Testis (tissue), 5 donors: ENCODE measurements at places on chromosomes 7 and 10.

GRCh38 chr10:91694170-91694794 lies 61.4 kb upstream of the PPP1R3C start:
- DNase-seq = peak; percentile 29
- H3K36me3 ChIP-seq = no peaks in the 10 kb centered on the region
- no peak overlapping the region for H3K4me3 ChIP-seq

- DNase-seq = no peak
- no peaks in the 10 kb centered on the region for H3K36me3 ChIP-seq
- H3K27ac ChIP-seq = peak overlapping the region; percentile 86
- no peaks in the 10 kb centered on the region for H3K27me3 ChIP-seq
- peak overlapping the region; percentile 80 for H3K4me3 ChIP-seq
Measured at GRCh38 chr10:86968994-86969355, 693 bp downstream of the ADIRF start.

DNA sequence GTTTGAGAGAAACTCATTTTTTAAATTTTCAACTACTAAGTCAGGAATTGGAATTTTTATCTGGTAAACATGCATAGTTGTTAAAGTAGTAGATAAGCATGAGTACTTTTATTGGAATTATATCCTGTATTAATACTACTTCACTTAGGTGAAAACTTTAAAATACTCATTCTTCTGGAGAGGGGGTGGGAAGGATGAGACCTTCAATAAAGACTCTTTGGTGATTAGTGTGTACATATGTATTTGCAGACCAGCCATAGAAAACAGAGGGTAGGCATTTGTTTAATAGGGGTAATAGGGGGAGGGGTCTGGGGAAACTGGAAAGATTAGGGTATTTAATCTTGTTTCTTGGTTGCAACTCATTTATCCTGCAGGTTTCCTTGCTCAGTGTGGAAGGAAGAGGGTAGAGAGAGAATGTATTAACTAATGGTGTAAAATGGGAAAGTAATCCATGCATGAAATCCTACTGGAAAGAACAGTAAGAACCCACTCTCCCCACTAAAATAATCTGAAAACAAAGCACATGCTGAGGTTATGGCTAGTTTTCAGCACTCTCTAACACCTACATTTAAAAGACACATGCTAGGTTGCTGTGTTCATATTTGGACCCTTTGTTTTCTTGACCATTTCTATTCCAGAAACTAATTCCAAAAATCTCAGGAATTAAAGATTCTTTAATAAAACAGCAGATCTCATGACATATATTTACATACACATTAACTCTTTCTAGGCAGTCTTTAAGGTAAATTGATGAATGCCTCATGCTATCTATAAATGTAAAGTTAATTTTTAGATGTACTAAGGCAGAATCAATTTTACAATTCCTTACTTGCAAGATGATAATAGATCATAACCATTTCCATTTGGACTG lies 6.2 kb upstream of the IGF2BP3 start:
- H3K4me1 ChIP-seq = no peaks in the 10 kb centered on the region
- no peak overlapping the region for H3K4me3 ChIP-seq
- DNase-seq = no peak
- no peak overlapping the region for H3K27ac ChIP-seq

- H3K4me3 ChIP-seq = no peak overlapping the region
- H3K27me3 ChIP-seq = no peaks in the 10 kb centered on the region
- DNase-seq = no peak
- no peaks in the 10 kb centered on the region for H3K36me3 ChIP-seq
Measured at GRCh38 chr10:75287697-75288096, 51.9 kb upstream of the COMTD1 start.

DNA sequence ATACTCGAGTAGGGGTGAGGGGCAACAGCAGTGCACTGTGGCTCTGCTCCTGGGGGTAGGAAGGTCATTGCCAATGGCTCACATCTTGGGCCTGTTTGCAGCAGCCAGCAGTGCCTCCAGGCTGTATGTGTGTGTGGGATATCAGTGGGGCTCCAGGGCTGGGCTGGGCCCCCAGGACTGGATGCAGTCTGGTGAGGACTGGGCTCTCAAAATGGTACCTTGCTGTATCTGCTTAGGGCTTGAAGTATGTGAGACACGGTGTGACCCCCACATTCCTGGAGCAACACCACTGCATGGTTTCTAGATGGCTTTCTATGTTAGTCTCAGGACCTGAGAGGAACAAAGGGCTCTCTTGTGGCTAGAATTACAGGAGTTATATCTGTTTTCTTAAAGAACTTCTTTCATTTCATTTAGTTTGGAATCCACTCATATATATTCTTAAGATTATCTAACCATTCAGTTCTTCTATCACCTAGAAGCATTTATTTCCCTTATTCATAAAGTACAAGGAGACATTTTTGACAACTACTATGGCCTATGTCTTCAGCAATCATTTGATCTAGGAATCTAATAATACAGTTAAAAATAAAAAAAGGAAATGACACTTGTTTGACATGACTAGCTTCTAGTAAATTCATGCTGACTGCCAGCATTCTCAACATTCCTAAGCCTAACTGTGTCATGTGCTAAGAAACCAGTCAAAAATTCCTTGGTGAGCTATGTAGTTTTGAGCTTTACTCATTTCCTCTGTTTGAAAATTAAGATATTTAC lies 443.2 kb upstream of the SEMA3A start:
- no peaks in the 10 kb centered on the region for H3K36me3 ChIP-seq
- no peaks in the 10 kb centered on the region for H3K27me3 ChIP-seq
- no peaks in the 10 kb centered on the region for H3K4me1 ChIP-seq

GRCh38 chr10:93337309-93337721 lies 144.8 kb downstream of the MYOF start:
- H3K36me3 ChIP-seq = peaks cover 2% of the 10 kb centered on the region
- DNase-seq = no peak
- H3K4me3 ChIP-seq = no peak overlapping the region
- no peaks in the 10 kb centered on the region for H3K27me3 ChIP-seq

DNA sequence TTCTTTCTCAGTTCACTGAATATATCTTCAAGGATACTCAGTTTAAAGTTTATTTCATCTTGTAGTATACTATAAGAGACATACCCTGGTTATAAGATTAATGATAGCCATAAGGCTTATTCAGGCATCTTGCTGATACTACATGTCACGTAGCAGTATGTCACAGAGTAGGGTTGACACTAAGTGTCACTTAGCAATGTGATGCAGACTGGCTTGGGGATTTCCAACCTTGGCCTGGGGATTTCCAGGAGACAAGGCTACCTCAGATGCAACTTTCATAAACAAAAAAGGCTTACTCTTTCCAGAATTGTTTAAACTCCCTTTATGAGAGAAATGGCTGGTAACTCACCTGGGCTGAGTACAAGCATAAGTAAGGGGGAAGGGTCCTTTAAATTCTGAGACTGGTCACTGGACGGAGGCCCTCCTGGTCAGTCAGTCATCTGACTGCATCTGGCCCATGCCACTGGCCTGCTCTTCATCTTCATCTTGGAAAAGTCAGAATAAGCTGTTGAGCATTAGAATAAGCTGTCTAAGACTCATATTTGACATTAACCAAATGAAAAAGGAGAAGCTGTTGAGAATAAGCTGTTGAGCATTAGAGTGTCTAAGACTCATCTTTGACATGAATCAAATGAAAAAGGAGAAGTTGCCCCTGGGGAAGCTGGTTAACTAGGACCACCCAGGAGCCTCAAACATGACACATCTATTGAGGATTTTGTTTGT lies 9.5 kb downstream of the SLC13A1 start:
- H3K4me1 ChIP-seq = no peaks in the 10 kb centered on the region
- DNase-seq = no peak
- H3K4me3 ChIP-seq = no peak overlapping the region
- no peaks in the 10 kb centered on the region for H3K36me3 ChIP-seq

DNA sequence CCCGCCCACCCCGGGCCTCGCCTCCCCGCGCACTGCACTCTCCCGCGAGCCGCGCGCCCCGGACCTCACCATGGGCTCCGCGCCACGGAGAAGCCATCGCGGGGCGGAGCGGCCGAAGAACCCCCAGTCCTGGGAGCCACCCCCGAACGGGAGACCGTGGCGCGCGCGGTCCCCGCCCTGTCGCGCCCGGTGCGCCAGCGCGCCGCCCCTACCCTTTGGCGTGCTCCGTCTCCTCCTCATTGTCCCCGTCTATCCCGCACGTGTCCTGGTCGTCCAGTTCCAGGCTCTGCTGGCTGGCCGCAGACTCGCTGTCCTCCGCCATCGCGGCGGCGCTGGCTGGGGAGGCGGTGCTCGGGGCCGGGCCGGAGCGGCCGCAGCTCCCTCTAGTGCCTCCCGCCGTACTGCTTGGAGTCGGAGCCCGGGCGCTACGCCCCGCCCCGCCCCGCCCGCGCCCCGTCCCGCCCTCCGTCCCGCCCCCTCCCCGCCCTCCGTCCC lies at the start of gene NMT2:
Gene NMT2, minus strand, starts transcription at position 403 of the 495 bp plus-strand sequence. Its CDS starts 81 bp downstream, at position 322.
- no peaks in the 10 kb centered on the region for H3K27me3 ChIP-seq
- H3K4me3 ChIP-seq = peak within 1 kb of the TSS; percentile 98
- peaks cover 20% of the 10 kb centered on the region for H3K4me1 ChIP-seq
- no peak for DNase-seq

DNA sequence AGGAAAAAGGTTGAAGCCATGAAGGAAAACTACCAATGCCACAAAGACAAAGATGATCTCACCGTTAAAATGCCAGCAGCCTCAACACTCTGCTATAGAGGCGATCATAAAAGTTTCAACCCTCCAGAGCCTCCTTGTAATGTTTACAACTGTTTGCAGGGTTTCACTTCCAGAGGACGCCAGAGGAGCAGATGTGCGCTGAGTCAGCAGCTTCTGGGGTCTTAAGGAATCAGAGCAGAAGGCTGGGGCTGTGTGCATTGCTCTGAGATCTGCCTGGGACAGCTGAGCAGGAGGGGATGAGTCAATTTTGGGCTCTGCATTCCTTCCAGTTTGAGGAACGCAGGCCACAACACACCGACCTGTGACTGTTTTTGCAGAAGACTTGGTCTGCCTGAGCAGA lies 98.3 kb downstream of the TMEM130 start:
- DNase-seq = peak; percentile 73
- H3K36me3 ChIP-seq = no peaks in the 10 kb centered on the region
- H3K4me1 ChIP-seq = peaks cover 23% of the 10 kb centered on the region
- no peak overlapping the region for H3K4me3 ChIP-seq

DNA sequence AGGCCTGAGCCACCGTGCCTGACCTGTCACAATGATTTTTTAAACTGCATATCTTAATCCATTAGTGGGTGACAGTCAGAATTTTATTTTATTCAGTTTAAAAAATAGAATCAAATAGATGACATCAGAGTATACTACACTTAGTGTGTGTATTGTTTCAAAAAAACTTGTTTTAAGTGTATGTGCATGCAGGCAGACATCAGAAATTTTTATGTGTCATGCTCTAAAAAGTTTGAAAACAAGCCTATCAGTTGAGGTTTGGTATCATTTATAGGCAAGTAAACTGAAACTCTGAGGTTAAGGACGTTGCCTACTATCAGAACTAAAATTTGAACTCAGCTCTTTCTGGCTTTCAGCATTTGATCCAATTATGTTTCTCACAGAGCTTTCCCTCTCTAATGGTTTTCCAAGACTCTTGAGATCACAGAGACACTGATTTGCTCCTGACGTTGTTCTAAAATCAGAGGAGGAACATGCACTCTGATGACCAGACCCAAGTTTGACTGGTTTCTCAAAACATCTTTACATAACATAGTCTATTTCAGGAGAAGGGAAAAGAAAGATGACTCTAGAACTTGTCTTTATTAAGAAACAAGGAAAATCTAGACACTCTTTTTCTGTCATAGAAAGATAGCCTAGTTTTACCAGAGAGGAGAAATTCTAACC lies 188.6 kb downstream of the AUTS2 start:
- H3K27ac ChIP-seq = no peak overlapping the region
- no peak overlapping the region for H3K4me3 ChIP-seq
- no peaks in the 10 kb centered on the region for H3K27me3 ChIP-seq
- no peaks in the 10 kb centered on the region for H3K36me3 ChIP-seq
- no peak for DNase-seq

DNA sequence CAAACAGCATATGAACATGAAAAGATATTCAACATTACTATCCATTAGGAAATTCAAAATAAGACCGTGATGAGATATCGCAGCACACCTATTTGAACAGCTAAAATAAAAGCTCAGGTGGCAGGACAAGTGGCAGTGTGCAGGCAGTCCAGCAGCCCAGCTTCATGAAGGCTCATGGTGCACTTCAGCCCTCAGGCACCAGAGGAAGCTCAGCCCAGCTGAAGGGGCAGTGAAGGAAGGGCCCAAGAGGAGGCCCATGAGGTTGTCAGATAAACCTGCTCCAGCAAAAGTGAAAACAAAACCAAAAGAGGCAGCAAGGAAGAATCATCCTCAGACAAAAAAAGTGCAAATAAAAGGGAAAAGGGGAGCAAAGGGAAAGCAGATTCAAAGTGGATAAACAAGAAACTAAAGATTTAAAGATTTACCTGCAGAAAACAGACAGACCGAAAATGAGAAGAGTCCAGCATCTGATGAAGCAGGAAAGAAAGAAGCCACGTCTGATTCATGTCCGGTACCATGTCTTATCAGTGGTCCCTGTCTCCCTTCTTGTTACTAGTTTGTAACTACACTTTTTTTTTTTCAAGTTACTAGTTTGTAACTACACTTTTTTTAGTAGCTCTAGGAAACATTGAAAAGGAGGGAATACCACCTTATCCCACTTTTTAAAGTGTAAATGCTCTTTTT lies 15.0 kb upstream of the FAM24B start:
- H3K36me3 ChIP-seq = no peaks in the 10 kb centered on the region
- no peak overlapping the region for H3K4me3 ChIP-seq
- no peaks in the 10 kb centered on the region for H3K4me1 ChIP-seq
- H3K27me3 ChIP-seq = no peaks in the 10 kb centered on the region
